GM18507 (cell line): ENCODE measurements at places on chromosomes 2 and 18.

DNA sequence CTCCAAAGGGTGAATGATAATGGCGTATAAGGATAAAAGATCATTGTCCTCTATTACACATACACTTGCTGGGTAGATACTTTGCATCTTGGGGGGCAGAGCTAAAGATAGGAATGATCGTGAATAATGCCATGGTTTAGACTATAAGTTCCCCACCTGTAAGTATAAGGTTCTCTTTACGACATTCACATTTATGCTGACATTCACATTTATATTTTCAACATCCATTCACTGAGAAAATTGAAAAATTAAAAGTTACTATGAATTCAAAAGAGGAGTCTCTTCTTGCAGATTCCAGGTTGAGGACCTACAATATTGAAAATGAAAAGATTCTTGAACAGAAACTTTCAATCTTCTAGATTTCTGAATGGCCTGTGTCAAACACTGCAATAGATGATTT lies 2.1 kb upstream of the SPC25 start:
- no peak for DNase-seq

GRCh38 chr2:197078535-197078934 lies 152.0 kb upstream of the PGAP1 start:
- DNase-seq, result no peak

DNA sequence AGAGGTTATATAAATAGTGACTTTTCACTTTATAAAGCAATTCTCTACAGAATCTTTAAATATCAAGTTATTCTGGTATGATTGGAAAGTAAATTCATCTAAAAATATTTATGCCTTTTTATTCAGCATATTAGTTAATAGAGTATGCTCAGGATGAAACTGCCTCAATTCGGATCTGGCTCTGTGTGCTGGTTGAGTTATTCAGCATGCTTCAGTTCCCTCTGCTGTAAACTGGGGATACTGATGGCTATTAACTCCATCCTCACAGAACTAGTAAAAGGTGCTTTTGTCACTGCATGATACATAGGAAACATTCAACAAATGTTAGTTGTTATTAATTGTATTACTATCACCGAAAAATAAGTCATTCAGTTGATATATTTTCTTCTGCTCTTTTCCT lies 250.3 kb downstream of the NRXN1 start:
- DNase-seq, result no peak

DNA sequence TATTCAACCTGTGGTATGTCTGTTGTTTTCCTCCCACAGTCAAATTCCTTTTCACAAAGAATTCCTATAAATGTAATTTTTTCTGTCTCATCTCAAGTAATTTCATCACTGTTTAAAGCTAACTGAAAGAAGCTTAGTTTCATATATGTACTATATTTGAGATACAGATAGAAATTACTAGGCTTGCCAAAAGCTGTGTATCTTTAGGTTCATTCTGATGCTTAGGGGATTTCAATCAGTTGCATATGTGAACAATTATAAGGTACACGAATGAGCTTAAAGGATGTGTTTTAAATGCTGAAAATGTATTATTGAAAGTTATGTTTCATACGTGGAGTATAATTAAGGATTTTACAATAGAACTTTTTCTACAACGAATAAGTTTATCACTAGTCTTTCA lies 59.2 kb upstream of the DSG1 start:
- no peak for DNase-seq

GRCh38 chr2:136106505-136106904 lies 11.4 kb downstream of the CXCR4 start:
- DNase-seq, result no peak

DNA sequence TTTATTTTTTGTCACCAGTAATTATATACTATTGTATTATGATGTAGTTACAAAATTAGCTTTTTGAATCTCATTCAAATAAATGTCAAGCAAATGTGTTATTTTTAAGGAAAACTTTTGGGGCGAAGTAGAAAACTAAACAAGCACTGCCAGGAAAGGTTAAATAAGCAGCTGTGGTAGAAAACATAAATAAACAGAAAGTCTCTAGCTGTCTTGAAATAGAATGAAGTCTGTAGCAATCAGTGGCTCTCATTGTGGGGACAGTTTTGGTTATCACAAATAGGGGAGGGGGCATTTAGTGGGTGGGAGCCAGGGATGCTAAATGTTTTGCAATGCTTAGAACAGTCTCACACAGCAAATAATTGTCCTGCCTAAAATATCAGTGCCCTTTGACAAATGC lies 3.4 kb downstream of the INSIG2 start:
- DNase-seq, result no peak

GRCh38 chr18:50468807-50469206 lies 91.1 kb upstream of the MAPK4 start:
- DNase-seq, result no peak

- DNase-seq, result no peak
Measured at GRCh38 chr2:71827524-71827901, 320.1 kb downstream of the CYP26B1 start.

GRCh38 chr2:142723236-142723635 lies 154.2 kb upstream of the KYNU start:
- no peak for DNase-seq

GRCh38 chr2:205484764-205485163 lies 197.5 kb upstream of the NRP2 start:
- DNase-seq, result no peak

GRCh38 chr2:37920570-37920969 lies 4.5 kb upstream of the RMDN2 start:
- no peak for DNase-seq

DNA sequence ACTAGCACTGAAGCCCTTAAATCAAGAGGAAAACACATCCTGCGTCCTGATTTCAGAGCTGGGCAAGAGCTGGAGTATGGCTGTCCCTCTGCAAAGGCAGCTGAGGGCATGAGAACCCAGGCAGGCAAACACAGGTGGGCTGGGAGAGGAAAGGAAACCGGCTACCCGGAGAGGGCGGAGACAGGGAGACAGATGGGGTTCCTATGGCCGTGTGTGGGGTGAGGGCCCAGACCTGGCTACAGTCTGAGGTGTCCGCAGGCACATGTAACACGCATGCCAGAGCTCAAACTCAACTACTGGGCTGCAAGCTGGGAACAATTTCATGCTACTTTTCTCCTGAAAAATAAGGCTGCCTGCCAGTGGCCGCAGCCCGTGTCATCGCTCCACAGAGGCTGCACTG lies 2.7 kb downstream of the COPS9 start:
- DNase-seq, result no peak

GRCh38 chr18:57787068-57787685 lies 15.9 kb downstream of the ATP8B1 start:
- DNase-seq, result no peak

DNA sequence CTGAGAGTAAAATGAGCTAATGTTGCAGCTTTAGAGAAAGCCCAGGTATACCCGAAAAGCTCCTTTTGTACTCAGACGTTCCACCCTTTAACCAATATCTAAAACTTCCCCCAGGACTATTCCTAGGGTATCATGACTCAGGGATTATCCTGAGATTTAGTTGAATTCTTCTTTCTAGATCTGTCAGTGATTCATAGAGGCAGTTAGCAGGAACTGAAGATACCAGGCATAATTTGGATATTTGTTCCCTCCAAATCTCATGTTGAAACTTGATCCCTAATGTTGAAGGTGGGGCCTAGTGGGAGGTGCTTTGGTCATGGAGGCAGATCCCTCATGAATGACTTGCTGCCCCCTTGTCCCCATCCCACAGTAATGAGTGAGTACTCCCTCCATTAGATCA lies 161.2 kb upstream of the LRP1B start:
- no peak for DNase-seq

- DNase-seq, result no peak
Measured at GRCh38 chr2:128789221-128789620, 470.6 kb upstream of the HS6ST1 start.

GRCh38 chr2:184599872-184600222 lies 1.5 kb downstream of the ZNF804A start:
- no peak for DNase-seq

GRCh38 chr18:49744376-49745008 lies 68.8 kb downstream of the ACAA2 start:
- no peak for DNase-seq
